ENCODE measurements at places on chromosomes 4 and X.

DNA sequence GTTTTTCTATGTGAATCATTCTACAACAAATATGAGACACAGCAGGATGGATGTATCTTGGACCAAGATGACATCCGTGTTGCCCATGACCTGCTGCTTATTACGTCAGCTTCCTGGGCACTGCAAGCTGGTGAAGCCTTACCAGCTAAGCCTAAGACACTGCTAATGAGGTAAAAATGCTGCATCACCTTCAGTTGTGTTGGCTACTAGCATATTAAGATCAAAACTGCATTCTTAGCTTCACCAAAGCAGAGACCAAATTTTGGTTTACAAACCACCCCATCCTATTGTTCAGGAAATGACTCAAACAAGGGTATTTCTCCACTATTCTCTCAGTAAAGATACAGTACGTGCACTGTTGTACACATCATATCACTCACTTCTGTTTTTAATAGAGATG is 50.3 kb downstream of the MAML3 start:
- no peak for DNase-seq

DNA sequence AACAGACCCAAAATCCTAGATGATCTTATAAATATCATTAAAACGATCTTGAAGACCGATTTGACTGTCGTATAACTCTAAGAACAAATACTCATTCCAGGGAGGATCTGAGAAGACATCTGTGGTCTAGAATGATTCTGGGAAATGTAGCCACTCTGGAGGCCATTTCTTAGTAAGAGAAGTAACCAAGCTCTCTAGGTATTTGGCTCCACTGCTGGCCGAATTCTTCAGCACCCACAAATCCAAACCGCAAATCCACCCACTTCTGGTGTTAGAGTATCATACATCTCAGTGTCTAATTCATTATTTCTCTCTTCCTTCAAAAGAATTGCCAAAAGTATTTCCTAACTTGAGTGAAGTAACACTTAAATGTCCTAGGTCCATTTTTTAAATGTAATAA is 23.9 kb downstream of the KLHL5 start:
- DNase-seq: no peak

DNA sequence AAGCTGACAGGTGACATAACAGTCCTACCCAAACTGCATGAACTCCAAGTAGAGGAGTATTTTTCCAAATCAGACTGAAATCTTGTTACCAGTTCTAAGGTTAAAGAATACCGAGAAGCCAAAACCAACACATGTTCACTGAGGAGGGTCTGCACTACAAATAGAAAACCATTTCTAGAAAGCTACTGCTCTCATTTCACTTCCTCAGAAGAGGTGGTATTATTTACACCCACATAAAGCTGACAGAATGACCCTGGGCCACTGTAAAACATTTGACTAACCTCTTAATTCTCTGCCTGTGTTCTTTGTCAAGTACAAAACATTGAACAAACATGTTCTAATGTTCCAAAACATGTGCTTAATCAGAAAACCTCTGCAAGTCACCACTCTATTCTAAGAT is 95.8 kb downstream of the IQCM start:
- DNase-seq: no peak

- DNase-seq: no peak
Measured at GRCh38 chrX:120419463-120419862, 49.6 kb downstream of the LAMP2 start.

DNA sequence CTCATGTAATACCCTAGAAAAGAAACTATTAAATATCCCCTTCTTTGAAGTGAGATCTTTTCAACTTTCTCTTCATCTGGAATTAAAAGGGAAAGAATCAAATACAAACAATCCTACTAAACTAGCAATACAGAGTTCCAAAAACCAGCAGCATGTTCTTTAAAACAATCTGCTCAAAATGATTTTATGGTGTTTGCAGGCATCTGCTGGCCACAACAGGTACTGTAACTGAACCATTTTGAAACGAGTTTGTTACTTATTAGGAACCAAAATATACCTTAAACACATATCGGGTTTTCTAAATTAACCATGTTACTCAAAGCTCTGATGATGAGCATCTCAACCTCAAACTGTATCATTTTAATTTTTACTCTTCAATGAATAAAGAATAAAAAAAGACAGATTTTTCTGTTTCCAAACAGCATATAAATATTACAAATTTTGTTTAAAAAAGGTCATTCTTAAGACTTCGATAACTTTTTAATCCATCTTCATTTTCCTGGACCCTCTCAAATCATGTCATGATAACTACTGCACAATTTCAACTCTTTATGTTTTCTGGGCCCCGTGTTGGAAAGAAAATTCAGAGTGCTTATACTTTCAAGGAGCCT is 56.5 kb downstream of the ARAP2 start:
- DNase-seq: no peak

DNA sequence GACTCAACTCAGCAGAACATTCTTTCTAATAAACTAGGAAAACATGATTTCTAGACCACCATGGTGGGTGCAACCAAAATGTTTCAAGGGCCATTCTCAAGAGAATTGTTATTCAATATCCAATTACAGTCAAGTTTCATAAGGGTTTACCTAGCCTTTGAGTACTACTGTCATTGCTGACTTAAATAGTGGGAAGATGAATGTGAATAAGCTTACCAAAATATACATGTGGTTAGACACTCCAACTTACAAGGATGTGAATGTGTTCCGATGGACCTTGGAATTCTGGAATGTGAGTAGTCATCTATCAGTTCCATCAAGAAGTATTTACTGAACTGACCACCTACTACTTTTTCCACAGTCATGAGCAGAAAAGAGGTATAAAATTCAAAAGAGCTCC is 16.9 kb downstream of the SH3RF1 start:
- no peak for DNase-seq

DNA sequence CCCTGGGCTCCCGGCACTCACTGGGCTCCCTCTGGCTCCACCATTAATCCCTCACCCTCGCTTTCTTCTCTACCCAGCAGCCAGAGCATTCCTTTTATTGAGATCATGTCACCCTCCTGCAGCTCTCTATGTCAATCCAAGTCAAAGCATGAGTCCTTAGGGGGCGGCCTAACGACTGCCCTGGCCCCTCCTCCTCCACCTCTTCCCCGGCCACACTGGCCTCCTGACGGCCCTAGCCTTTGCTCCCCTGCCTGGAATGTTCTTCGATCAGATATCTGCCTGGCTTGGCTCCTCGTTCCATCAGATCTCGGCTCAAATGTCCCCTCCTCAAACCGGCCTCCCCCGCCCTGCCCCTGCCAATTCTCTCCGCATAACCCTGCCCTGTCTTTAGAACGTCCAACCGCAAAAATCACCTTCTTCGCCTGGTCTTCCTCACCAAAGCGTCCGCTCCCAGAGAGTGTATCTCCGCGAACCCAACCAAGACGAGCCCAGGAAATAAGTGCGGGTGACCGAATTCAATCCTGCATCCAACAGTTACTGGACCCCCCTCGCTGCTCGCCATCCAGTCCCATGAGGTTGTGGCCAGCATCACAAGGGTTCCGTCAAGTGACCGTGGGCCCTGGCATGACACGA is 722 bp upstream of the PNCK start:
- DNase-seq: no peak

DNA sequence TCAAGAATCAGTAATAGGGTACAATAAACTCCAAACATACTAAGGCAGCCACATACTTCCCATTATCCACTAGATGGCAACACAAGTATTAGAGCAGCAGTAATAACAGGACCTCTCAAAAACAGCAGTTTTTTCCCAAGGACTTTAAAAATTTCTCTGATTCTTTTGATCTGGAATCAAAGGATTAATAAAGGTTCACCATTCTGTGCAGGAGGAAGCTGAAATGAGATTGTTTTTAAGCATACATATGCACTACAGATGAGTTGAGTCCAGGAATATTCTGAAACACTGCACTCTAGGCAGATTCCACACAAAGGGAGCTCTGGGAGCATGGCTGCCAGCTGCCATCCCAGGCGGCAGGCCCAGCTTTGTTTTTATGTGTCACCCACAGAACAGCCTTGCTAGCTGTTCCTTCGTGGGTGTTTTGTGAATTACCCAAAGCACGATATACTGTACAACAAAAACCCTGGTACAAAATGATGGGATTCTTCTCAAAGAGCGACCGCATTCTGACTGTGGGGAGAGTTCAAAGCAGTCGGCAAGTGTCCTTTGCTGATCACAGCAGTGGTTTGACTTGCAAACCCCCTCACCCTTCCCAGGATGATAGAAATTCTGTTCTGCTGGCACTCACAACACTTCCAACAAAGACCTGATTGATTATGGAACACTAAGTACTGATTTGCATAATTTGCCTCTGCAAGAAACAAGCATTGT is 61.0 kb downstream of the STX18 start:
- DNase-seq: no peak

DNA sequence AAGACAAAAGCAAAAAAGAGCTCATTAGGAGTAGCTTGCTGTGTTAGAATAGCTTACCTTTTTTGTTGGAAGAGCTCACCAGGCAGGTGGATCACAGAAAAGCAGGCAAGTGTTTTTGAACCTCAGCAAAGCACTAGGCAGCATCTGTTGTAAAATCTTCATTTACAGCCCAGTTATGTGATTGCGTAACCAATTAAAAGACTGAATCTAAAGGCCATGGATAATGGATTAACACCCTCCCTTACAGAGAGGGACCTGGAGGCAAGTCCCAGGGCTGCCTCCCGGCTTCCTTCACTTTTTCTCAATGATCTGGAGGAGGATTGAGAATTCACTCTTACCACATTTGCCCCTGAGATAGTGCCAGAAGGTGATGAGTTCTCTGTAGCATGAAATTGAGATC is 51.1 kb downstream of the MAMLD1 start:
- no peak for DNase-seq

GRCh38 chr4:52925531-52925968 is 63.4 kb downstream of the RASL11B start:
- DNase-seq: no peak

DNA sequence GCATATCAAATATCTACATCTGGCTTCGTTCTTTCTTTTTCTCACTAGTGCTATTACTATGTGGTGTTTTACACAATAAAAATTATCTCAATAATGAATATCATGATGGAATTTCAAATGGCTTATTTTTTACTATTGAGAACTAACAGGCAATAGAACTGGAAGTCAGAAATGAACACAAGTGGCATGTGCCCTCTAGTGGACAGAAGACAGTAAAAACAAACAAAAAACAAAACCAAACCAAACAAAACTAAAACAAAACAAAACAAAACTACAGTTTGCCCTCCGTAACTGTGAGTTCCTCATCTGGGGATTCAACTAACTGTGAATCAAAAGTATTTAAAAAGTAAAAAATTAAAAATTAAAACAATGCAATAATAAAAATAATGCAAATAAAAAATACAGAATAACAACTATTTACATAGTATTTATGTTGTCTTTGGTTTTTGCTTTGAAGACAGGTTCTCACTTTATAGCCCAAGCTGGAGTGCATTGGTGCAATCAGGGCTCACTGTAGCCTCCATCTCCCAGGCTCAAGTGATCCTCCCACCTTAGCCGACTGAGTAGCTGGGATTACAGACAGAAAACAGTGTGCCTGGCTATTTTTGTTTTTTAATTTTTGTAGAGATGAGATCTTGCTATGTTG is 195.6 kb upstream of the TACR3 start:
- no peak for DNase-seq

DNA sequence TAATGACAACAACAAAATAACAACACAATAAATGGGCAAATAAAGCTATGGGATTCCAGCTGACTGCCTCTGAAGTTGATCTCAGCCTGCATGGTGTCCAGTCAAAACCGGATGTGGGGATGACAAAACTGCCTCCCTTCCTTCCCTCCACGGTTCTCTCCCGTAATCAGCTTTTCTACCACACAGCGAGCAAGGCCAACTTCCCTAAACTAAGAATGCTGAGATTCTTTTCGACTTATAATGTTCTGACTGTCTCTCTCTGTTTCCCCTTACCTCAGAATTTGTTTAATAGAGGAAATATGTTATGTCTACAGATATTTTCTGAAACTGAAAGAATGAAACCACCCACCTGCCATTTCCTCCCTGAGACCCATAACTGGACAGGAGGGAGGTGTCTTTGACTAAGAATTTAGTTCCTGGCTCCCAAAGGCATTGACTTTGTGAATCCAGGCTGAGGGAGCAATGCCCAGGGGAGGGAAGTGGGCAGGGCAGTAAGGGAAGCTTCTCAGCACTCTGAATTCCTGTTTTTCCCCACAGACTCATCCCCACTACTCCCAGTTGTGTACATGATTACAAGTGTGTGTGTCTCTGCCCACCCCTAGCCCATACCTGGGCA is 1.0 kb upstream of the TLR1 start:
- no peak for DNase-seq

DNA sequence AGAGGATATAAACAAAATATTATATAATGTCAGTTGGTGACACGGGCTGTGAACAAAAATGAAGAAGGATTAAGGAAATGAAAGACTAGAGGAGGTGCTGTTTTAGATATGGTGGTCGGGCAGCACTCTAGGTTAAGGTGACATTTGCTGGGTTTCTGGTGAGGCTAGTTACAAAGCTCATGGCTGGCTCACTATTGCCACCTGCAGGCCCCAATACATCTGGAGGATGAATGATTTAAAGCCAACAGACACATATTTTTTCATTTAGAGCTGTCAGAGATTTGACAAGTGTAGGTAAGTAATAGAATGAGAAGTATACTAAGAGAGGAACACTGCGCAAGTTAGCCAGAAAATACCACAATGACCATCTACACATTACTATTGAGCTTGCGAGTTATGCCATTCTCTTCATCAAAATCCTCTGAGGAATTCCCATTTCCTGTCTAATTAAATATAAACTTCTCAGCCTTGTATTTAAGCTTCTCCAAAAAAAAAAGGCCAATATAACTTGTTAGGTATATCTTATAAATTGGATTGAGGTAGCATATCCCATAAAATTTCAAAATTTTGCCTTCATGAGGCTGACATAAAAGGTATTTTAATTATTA is 6.4 kb upstream of the FGG start:
- DNase-seq: no peak

DNA sequence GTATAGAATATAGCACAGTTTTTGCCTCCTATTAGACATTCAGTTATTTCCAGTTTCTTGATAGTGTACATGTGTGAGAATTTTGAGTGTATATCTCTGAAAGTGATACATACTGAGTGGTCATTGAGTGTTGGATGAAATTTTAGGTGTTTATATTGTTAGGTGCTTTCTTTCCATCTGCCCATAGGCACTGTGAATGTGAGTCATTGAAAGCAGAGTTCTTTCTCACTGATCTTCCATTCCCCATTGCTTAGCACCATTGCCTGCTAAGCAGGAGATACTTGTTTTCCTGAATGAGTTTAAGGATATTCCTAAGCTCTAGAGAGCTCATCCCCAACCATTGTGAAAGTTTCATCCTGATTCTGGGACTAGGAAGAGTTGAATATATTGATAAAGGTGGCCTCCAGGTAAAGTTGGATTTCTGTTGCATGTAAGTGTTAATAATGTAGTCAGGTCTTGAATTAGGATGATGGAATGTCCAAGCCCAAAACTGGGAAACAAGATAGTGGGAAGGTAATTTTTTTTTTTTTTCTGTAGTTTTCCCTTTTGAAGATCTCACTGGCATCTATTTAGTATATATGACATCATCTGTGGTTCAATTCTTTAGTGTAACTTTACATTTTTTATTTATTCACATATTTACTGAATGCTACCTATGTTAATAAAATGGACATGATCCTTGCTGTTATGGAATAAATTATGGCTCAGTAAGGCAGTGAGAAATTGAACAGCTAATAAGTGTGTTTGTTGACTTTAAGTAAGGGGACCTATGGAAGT is 22.1 kb downstream of the UBE2K start:
- DNase-seq: no peak

- DNase-seq: no peak
Measured at GRCh38 chr4:73021634-73022033, 47.9 kb downstream of the COX18 start.
